ENCODE measurements at places on chromosomes 7 and 10.

DNA sequence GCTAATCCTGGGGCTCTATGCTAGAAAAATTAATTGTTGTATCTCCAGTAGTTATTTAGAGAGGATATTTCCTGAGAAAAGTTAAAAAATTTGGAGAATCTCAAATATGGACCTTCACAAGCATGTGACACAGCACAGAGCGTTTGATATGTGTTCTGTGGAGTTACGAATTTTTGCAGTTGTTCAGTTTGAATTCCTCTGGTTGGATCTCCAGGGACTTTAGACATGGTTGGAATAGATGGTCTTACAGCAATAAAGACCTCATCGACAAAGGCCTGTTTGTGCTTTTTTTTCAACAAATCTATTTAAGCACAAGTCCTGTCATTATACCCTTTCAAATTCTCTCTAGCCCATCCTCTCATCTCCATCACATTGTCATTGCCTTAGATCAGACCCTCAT, 138.0 kb downstream of the TES start:
- no peak for DNase-seq

- DNase-seq, result no peak
Measured at GRCh38 chr10:102752934-102753664, 9.4 kb downstream of the WBP1L start.

DNA sequence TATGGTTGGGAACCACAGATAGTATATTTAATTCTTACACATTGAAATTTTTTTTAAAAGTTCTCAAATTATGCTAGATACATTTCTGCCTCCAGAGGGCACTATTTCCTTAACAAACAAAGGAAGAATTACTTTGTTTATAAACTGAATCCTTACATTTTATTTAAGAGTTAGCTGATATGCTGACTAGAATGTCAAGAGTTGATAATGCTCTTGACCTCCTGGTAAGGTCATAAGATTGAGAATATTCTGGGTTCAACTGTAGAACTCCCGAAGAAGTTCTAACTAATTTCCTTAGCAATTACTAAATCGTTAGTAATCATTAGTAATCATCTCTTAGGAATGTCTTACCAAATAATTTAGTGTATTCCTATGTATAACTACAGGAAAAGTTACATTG, 95.3 kb upstream of the CYP26C1 start:
- no peak for DNase-seq

- DNase-seq, result peak; percentile 27
Measured at GRCh38 chr10:13816195-13816925, 229.6 kb downstream of the PRPF18 start.
